ENCODE measurements at places on chromosomes 4 and X.

GRCh38 chr4:88171206-88171605 lies 12.8 kb upstream of the ABCG2 start:
- no peak for DNase-seq

- no peak for DNase-seq
Measured at GRCh38 chr4:41940834-41941233, 5.6 kb downstream of the TMEM33 start.

DNA sequence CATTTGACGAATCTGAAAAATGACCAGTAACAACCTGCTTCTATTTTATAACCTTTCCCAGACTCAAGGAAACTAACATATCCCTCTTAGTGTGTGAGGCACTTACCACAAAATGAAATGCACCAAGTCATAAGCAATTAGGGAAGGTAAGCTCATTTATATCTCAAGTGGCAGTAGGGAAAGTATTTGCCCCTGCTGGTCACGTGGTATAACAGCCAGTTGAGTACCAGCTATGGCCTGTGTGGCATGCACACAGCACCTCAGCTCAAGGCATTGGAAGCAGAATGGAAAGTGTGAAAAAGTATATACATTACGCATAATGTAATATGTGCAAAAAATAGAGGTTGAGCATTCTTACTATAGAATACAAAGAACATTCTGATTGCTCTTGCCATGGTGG lies 178.3 kb upstream of the GYPA start:
- DNase-seq: no peak

- DNase-seq: no peak
Measured at GRCh38 chr4:25493466-25493865, 116.4 kb downstream of the ANAPC4 start.

- DNase-seq: no peak
Measured at GRCh38 chr4:25949173-25949748, 35.2 kb downstream of the SMIM20 start.

- peak; percentile 58 for DNase-seq
Measured at GRCh38 chrX:17395154-17395553, 20.2 kb downstream of the NHS start.

DNA sequence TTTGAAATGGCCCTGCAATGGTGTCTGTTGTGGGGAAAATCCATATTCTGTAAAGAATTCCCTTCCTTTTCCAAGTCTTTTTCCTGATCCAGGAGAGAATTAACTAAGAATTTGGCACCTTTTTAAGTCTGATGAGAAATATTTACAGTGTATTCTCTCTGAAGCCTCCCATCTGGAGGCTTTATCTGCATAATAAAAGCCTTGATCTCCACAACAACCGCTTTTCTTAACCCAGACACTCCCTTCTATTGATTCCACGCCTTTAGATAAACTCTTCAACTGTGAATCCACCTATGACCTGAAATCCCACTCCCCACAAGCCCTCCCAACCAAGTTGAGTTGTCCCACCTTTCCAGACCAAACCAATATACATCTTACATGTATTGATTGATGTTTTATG lies 43.1 kb upstream of the TMPRSS11E start:
- DNase-seq: no peak

- peak; percentile 2 for DNase-seq
Measured at GRCh38 chrX:98795636-98796035, 1614.4 kb downstream of the PCDH19 start.

GRCh38 chr4:8459867-8460445 lies 19.4 kb downstream of the TRMT44 start:
- DNase-seq: no peak

DNA sequence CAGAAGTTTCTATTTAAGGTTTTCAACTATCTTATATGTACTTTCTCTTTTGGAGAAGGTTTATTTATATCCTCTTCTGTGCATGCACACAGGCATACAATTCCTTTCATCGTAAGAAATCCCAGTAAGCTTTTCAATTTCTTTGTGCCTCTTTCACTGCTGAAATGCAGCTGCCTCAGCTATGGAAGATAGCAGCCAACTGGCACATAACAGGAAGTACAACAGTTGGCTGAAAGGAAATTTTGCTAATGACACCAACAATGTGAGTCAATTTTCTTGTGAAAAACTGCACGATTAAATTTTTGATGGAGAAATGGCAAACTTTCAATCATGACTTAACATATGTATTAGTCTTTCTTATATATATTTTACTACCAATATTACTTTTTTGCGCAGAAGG lies 74.5 kb upstream of the PAQR3 start:
- DNase-seq: no peak

DNA sequence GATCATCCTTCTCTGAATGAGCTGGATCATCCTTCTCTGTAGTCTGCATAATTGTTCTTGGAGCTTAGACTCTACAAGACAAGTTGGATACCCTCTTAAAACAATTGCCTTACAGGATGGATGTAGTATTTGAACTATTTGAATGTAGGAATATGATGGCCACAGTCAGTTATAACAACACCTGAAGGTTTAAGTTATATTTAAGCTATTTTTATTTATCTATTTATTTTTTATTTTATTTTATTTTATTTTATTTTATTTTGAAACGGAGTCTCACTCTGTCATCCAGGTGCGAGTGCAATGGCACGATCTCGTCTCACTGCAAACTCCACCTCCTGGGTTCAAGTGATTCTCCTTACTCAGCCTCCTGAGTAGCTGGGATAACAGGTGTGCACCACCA lies 149.9 kb upstream of the SLIT2 start:
- no peak for DNase-seq

DNA sequence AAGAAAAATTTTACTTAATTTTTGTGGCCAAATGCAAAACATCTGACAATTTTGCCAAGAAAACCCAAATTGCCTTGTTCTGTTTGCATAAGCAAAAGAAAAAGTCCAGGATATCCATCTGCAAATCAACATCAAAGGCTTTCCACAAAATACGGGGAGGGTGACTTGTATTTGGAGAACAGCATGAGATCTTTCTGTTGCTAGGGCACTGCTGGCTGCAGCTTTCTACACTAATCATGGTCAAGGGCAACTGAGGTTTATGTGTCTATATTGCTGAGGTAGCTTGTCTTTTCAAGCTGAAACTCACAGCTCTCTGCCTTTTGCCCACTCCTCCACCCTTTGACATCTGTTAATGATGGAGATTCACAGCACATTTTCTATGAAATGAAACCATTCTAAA lies 389.1 kb downstream of the NKX6-1 start:
- no peak for DNase-seq

DNA sequence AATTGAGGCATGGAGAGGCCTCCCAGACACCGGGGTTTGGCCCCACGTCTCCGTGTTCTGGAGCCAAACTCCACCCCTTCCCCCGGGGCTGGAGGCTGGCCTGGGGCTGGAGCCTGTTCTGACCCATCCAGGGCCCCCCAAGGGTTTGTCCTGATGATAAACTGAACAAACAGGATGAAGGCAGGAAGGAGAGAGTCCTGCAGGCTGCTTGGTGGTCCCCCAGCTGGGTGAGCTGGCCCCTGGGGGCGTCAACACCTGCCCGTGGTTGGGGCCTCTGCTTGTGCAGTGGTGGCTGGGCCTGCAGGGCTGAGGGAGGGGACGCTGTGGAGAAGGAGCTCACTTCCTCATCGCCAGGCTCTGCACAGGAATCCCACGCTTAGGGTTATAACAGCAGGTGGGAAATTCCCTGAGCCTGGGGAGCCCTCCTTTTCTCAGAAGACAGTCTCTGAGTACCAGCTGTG lies 2.3 kb downstream of the SH3TC1 start:
- no peak for DNase-seq

GRCh38 chr4:946517-947471 lies 14.5 kb downstream of the TMEM175 start:
- DNase-seq: no peak

- DNase-seq: peak; percentile 1
Measured at GRCh38 chrX:136880003-136880451, 498 bp downstream of the RBMX start.

DNA sequence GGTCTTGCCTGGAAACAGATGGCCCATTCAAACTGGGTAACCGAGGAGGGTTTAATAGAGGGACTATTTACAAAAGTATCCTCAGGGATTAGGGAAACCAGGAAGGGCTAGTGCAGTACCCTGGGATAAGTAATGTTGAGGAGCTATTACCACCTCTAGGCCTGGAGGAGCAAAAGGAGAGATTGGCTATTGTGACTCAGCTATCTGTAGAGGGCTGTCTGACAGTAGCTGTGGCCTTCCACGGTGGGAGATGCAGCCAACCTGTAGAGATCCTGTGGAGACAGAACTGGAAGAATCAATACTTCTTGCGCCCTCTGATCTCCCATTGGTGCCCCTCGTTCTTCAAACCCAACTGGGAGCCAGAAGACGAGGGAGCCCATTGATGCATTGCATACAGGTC lies 34.1 kb upstream of the RPS6KA3 start:
- DNase-seq: no peak

GRCh38 chr4:123064390-123064789 lies 142.0 kb upstream of the NUDT6 start:
- DNase-seq: peak; percentile 7

DNA sequence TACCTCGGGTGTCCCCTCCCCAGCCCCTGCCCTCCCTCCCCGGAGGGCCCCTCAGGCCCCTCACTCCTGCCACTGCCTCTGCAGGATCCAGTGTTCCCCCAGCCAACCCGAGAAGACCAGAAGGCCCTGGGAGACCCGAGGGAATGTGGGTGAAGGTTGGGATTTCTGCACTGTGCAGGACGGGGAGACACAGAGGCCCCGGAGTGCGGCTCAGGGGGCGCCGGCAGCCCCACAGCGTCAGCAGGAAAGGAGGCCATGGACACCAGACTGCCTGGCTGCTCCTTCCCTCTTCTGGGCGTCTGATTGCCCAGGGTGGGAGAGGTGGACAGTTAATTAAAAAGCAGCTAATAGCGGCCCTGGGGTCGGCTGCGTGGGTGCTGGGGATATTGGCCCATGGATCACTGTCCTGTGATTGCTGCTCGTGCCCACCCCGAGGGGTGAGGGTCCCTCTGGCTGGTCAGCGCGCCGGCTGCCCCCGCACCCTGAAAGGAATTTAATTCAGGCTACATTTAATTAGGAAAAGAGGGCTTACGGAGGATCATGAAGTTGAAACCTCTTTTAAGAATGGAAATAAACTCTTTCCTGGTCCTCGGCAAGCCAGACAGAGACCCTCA lies 57.8 kb upstream of the NKX1-1 start:
- DNase-seq: no peak
